ENCODE measurements at places on chromosomes 12 and 14.

GRCh38 chr12:16136219-16136988, 141.1 kb downstream of the SLC15A5 start:
- no peak for DNase-seq

- no peak for DNase-seq
These were observed 106.4 kb upstream of the PLEKHG7 start for GRCh38 chr12:92596383-92596782.

DNA sequence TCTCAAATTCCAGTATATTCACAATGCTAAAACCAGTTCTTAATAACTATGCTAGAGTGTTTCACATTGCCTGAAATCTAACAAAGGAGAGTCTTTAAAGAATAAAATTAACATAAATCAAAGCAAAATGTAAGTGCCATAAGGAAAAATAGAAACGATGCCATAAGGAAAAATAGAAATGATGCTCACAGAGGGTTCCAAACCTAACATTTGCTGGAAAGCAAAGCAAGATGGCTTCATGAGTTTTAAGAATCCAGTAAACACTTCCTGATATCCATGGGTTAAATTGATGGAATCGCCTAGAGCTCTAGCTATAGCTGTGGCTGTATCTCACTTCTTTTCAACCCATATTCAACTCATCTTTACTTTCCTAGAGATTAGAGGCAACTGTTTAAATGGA, 63.9 kb downstream of the GPR68 start:
- DNase-seq: no peak

- DNase-seq: no peak
These were observed 188.6 kb downstream of the KCNA5 start for GRCh38 chr12:5232291-5232690.

DNA sequence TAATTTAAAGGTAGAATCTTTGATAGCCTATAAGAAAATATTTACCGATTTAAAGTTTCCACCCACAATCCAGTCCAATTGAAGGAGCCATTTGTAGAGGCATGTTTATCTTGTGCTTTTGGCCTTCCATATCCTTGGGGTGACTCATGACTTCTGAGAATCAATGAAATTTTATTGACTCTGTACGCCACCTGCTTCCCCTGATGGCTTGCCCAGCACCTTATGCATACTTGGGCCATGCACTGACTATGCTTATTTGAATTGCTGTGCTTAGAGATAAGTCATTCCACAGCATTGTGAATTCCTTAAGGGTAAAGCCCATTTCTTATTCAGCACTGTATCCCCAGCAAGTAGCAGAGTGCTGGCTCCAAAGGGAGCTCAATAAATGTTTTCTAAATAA, 954.8 kb upstream of the SEL1L start:
- DNase-seq: no peak

DNA sequence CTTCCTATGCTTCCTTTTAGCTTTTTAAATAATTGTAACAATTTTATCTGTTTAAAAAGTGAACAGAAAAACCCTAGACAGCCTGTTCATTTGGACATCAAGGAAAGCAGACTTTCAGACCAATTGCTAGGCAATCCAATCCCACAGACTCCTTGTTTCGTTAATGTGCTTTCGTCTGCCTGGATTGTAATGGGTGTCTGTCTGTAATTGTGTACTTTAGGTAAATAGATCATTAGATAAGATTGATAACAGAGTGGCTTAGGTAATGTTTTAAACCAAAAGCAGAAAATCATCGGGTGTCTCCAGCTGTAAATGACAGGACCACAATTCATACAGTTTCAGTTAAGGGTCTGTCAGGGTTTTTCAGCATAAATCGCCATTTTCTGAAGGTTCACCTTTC, 19.6 kb downstream of the CCDC60 start:
- DNase-seq: no peak

GRCh38 chr12:52691076-52691840, 11.1 kb upstream of the KRT1 start:
- no peak for DNase-seq

DNA sequence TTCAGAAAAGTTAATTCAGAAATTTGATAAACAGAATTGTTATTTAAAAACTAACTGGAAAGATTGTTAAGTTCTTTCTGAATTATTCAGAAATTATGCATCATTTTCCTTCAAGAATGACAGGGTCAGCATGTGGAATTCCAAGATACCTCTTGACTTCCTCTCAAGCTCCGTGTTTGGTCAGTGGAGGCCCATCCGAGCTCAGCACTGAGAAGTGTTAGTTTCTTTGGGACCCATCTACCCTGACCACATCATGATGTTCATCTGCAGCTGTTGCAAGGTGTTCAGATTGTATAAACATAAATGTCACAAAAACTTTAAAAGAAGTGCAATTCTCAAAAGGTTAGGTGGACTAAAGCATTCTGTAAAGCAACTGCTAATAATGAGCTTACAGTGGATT, 33.7 kb downstream of the MDM2 start:
- no peak for DNase-seq

DNA sequence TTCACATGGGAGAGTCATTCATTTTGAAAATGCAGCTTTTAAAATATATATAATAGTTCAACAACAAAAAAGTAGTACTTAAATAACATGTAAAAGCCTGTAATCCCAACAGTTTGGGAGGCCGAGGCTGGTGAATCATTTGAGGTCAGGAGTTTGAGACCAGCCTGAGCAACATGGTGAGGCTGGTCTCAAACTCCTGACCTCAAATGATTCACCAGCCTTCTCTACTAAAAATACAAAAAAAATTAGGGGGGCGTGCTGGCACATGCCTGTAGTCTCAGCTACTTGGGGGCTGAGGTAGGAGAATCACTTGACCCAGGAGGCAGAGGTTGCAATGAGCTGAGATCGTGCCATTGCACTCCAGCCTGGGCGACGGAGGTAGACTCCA, 256.3 kb upstream of the RGS6 start:
- DNase-seq: no peak

DNA sequence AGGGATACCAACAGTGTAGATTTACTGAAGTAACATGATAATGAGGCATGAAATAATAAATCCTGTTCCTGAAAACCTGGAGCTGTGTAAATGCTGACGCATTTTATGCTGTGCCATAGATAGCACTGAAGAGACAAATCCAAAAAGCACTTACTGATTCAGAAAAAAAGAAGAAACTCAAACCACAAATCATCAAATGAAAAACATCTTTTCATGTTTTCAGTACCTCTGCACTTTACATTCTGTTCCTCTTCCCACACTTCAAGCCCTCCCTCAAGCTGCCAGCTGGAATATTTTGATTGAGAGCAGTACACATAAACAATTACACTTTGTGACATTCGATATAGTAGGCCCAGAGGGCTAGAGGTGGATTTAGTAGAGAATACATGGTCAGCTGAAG, 362.3 kb downstream of the NAV3 start:
- DNase-seq: no peak

DNA sequence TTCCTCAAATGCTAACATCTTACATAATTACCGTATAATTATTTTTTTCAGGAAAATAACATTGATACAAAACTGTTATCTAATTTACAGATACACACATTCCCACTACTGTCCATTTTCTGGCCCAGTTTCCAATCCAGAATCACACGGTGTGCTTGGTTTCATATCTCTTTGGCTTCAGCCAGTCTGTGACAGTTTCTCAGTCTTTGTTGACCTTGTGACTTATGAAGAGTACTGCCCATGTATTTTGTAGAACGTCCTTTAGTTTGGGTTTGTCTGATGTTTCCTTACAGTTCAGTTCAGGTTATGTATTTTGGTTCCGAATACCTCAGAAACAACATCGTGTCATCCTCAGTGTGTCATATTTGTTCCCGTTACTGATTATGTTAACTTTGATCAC, 16.2 kb downstream of the RXYLT1 start:
- DNase-seq: no peak

- no peak for DNase-seq
These were observed 361.0 kb downstream of the DPF3 start for GRCh38 chr14:72532686-72533454.

DNA sequence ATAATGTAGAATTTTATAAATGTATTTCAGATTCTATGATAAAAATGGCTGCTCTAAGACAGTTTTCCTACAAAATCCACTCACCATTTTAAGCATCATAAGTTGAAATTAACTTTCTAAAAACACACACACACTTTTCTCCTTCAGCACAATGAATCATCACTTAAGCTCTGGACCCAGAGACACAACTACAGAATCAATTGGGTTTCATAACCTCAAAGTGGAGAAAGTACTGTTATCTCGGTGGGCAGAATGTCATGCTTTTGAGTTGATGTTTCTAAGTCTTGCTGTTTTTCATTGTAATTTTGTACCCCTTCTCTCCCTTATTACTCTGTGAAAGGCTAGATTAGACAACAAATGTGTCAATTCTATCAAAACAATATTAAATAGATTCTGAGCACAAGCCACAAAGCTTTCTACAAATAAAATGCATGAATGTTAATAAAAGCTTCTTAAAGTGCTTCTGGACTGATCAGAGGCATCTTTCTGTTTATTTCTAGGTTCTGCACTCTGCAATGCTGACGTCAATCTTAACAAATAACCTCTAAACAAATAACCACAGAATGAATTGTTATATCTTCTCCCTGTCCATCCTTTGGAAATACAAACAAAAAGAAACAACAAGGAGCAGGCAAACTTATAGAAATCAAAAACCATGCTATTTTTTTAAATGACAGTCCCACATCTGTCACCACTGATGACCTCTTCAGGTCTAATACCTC, 8.2 kb downstream of the IPO8 start:
- no peak for DNase-seq

GRCh38 chr12:67647799-67648520, 585 bp upstream of the DYRK2 start:
- no peak for DNase-seq

- no peak for DNase-seq
These were observed 198.1 kb upstream of the PLXNC1 start for GRCh38 chr12:93950311-93950710.

- DNase-seq: no peak
These were observed 44.2 kb upstream of the MMP17 start for GRCh38 chr12:131783915-131784541.

DNA sequence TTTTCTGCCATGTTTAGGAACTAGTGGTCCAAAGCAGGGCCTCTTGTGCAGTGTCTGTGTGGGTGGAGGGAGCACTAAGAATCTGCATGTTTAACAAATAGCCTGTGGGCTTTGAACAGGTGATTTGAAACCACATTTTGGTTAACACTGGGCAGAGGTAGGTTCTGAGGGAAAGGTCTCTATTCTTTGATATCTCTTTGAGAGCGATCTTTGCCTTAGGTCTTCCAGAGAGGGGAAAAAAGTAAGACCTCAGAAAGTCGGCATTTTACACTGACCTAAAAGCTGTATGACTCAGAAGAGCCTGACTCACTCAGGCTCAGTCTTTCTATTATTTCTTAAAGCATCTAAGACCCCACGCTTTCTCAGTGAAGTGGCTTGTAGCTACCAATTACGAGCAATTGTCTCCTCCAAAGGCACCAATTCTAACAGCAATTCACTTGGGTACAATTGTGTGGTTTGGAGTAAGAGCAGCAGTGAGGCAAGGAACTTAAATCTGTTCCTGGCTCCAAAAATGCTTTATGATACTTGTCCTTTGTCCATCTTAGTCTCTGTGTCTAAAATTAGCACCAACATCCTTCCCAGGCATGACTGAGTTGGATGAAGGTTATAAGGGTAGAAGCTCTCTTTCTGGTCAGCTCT, 8.8 kb downstream of the EIF2B2 start:
- no peak for DNase-seq

DNA sequence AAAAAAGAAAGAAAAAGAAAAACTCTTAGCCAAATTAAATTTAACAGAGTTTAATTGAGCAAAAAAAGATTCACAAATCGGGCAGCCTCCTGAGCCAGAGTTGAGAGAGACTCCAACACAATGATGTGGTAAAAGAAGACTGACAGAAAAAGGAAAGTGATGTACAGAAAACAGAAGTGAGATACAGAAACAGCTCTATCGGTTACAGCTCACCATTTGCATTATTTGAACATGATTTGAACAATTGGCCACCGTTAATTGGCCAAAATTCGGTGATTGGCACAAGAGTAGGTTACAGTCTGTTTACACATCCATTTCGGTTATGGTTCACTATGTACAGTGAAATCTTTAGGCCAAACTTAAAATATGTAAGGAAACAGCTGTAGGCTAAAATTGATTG, 117.7 kb downstream of the SPTSSA start:
- no peak for DNase-seq

DNA sequence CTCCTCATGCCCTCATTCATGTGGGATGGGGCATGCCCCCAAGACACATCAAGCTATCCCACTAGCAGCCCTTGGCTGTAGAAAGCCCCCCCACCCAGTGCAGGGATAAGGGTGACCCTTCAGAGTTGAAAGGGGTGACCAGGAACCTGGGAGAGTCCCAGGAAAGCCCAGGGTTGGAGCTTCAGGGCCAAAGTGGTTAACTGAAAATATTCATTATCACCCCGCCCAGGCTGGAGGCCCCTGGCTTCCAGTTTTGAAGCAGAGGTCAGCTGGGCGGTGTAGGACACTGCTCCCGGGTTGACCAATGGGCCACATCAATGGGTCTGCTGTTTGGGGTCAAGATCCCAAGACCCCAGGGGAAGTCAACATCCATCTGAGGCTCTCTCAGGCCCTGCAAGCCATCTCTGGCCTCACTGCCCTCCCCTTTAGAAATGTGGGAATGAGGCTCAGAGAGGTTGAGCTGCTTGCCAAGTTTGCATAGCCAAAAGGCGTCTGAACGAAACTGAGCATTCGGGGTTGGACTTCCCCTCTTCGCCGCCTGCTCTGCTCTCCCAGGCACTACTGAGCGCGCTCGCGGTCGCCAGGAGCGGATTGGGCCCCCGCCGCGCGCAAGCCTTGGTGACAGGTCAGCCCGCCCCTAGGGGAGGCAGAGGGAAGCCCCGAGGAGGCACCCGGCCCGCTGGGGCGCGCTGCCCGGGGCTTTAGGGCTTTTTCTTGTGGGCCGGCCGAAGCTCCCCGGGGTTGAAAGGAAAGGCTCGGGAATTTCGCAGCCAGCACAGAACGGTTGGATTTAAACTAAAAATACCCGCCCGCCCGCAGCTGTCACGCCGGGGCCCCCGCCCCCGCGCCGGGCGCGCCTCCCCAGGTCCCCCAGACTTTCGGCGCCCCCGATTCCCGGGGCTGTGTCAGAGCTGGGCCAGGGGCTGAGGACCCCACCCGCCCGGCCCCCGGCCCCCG, 576 bp downstream of the SYNE3 start:
- peak; percentile 84 for DNase-seq

- DNase-seq: no peak
These were observed 733 bp upstream of the PPFIBP1 start for GRCh38 chr12:27523305-27523641.

GRCh38 chr14:99257122-99257672, 14.8 kb downstream of the BCL11B start:
- no peak for DNase-seq

GRCh38 chr12:128976120-128976738, 123.0 kb downstream of the GLT1D1 start:
- DNase-seq: no peak

DNA sequence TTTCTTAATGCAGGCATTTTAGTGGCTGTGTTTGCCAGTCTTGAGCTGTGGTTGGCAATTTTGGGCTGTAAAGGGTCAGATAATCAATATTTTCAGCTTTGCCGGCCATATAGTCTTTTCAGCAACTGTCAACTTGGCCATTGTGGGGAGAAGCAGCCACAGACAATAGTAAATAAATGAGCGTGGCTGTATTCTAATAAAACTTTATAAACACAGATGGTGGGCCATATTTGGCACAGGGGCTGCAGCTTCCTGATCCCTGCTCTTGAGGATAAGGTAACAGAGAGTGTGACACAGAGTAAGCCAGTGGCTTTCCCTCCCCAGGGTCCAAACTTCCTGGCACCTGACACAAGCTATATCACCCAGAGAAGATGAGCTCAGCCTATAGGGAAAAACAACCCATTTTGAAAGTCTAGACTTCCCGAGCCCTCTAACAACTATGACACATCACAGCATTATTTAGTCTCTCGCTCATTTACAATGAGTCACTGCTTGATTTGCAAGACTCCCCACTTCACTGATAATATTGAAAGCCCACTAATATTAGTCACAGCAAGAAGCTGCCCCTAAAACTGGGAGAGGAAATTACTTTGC, 163.1 kb upstream of the TMPO start:
- DNase-seq: no peak

Measured in GM12864 (cell line).